ENCODE measurements at places on chromosomes 13 and 19.
A peak's percentile ranks its signal among the peaks of the same experiment; 100 is the strongest.

GRCh38 chr19:17325881-17326594 is 8.6 kb downstream of the ANO8 start:
- no peak for DNase-seq

DNA sequence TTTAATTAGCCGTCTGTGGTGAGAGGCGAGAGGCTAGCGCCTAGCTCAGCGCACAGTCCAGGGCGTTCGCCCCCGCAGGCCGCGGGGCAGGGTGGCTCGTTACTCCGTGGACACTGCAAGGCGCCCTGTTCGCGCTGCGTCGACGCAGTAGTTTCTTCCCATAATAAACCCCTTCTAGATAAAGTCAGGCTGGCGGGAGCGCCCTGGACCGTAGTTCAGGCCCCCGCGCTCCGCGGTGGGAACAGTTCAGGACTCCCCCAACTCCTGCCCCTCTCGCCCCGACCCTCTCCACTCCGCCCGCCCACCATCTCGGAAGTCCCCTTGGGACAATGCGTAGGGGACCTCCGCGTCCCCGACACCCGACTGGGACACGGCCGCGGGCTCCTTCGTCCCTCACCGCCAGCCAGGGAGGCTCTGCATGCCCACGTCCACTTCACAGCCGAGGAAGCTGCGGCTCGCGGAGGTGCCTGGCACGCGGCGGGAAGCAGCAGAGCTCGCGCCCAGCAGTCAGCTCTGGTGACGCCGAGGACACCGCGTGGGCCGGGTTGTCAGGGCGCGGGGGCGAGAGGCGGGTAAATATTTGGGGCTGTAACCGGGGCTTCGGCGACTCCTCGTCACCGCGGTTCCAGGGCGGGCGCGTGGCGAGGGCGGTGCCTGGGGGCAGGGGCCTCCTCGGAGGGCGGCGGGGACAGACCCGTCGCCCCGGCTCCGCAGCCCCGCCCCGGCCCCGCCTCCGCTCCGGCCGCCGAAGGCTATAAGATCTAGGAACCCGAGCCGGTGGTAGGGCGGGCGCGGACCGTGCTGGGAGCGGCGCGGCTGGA is at the start of gene RGCC:
Gene RGCC (plus strand): TSS at position 783 of the 821 bp plus-strand sequence. CDS start 158 bp downstream, outside the sequence.
- peak; percentile 60 for DNase-seq

- no peak for DNase-seq
These were observed 9.4 kb downstream of the SIRT6 start for GRCh38 chr19:4172861-4173473.

GRCh38 chr13:110425444-110425780 is 118.3 kb downstream of the COL4A2 start:
- DNase-seq = peak; percentile 76

GRCh38 chr13:26988059-26988769 is 183.4 kb downstream of the USP12 start:
- DNase-seq = peak; percentile 21

DNA sequence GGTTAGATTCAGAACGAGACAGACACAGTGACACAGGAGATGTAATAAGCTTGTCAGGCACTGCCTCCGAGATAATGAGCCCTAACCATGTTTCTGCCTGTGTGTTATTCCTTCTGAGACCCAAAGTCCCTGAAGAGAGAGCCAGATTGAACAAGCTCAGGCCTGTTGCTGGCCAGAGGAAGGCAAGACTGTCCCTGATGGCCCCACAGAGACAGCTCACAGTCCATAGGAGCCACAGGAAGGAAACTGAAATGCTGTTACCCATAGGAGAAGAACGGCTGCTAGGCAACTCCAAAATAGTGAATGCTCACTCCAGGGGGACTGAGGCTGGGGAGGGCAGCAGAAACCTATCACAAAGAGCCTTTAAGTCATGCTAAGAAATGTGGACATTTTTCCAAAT is 31.8 kb upstream of the RFXAP start:
- no peak for DNase-seq

- no peak for DNase-seq
These were observed 126.0 kb upstream of the ZNF507 start for GRCh38 chr19:32219392-32219791.
